Suppressor macrophage treated with lipopolysaccharide for 1 hour (primary cell): ENCODE measurements at places on chromosomes 13 and 19.

DNA sequence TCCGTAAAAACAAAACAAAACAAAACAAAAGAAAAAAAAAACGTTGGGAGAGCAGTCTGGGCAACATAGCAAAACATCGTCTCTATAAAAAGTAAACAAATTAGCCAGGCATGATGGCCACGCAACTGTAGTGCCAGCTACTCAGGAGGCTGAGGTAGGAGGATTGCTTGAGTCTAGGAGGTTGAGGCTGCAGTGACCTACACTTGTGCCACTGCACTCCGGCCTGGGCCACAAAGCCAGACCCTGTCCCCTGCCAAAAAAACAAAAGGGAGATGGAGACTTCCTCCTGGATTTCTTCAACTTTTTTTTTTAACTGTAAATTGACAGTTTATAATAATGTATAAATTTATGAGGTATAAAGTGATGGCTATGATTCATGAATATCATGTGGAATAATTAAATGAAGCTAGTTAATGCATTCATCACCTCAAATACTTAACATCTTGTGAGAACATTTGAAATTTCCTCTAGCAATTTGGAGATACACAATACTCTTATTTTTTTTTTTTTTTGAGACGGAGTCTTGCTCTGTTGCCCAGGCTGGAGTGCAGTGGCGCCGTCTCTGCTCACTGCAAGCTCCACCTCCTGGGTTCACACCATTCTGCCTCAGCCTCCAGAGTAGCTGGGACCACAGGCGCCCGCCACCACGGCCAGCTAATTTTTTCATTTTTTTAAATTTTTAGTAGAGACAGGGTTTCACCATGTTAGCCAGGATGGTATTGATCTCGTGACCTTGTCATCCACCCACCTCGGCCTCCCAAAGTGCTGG lies 1.9 kb downstream of the PDCD2L start:
- no peak for DNase-seq

DNA sequence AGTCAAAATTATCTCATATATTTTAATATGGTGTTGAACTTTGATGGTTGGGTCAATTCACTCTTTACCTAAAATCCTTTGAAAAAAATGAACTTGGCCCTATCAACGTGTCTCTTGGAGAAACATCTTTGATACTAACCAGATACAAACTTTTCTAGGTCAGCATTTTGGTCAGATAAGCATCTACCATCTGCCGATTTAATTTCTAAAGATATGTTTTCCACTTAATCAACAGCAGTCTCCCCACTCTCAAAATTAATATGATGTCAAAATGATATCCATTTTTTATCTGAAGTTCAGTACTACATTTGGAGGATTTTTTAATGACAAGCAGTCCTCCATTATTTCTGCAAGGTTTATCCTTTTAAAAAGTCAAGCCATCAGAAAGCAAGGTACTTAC lies 288.8 kb downstream of the DIAPH3 start:
- DNase-seq = no peak

DNA sequence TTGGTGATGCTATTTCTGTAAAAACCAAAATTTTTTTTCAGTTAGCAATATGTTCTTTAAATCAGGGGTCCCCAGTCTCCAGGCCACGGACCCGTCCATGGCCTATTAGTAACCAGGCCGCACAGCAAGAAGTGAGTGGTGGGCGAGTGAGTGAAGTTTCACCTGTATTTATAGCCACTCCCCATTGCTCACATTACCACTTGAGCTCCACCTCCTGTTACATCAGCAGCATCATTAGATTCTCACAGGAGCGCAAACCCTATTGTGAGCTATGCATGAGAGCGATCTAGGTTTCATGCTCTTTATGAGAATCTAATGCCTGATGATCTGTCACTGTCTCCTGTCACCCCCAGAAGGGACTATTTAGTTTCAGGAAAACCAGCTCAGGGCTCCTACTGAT lies 58.9 kb upstream of the SLC7A1 start:
- DNase-seq = no peak

- DNase-seq = peak; percentile 67
Observed at GRCh38 chr19:41646589-41647204, 19.8 kb upstream of the CEACAM4 start.

- DNase-seq = no peak
Observed at GRCh38 chr13:103614761-103615160, 548.5 kb upstream of the SLC10A2 start.

DNA sequence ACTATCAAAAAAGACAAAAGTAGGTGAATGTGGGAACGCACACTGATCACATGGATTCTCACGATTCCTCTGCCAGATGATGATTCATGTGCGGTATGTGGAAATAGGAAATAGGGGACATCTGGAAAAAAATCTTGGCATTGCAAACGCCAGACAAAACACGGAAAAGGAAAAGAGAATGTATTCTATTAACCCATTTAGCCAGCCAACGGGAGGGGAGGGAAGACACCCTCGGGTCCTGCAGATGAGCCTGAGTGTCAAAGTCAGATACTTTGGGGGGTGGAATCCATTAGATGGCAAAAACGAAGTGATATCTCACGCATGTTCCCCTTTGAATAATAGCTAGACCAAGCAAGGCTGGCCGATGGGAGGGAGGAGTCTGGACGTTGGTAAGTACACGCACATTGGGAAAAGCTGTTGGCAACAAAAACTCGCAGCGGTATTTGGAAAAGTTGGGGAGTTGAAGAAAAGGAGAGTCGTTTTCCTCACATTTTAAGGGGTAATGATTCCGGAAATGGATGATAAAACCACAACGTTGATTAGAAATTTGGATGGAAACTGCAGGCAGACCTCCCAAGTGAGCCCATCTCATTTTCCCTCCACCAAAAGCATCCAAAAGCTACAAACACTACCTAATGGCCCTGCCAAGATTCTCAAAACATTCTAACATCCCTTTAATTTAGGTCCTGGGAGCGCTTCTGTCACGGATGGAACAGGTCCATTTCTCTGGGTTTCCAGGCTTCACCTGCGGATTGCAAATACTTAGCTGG lies 73.6 kb downstream of the COL4A1 start:
- no peak for DNase-seq

- DNase-seq = no peak
Observed at GRCh38 chr13:48264058-48264457, 31.1 kb downstream of the ITM2B start.

DNA sequence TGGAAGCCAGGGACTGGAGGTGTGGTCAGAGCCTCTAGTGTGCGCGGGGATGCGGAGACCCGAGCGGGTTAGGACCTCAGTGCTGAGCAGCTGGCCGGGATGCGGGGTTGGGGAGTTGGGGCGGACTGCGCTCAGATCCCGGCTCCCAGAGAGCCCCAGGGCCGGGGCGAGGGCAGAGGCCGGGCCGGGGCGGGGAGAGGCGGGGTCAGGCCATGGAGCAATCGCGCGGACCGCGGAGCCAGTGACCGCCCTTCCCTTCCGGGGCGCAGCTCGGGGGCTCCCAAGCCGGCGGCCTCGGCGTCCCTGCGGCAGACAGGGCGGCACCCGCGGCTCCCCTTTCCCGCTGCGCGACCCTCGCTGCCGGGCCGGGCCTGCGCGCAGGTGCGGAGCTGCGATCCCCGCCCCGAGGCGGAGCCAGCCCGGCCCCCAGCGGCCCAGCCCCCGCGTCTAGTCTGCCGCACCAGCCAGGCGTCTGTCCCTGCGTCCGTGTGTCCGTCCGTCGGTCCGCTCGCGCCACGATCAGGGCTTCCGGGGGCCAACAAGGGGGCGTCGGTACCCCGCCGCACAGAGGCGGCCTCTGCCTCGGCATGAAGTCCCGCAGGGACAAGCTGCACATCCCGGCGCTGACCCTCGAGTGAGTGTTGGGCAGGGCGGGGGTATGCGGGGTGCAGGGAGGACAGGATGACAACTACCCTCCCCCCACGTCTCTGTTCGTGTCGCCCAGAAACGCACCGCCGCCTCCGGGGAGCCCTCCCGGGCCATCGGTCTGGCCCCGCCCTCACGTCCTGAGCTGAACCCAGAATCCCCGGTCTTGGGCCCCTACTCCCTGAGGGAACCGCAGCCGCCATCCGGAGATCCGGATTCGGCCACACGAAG lies 12.4 kb downstream of the MAST3 start:
- peak; percentile 51 for DNase-seq

- DNase-seq = no peak
Observed at GRCh38 chr19:52691737-52692136, 43.1 kb downstream of the ZNF611 start.

- no peak for DNase-seq
Observed at GRCh38 chr19:1850809-1851653, 2.7 kb upstream of the REXO1 start.

DNA sequence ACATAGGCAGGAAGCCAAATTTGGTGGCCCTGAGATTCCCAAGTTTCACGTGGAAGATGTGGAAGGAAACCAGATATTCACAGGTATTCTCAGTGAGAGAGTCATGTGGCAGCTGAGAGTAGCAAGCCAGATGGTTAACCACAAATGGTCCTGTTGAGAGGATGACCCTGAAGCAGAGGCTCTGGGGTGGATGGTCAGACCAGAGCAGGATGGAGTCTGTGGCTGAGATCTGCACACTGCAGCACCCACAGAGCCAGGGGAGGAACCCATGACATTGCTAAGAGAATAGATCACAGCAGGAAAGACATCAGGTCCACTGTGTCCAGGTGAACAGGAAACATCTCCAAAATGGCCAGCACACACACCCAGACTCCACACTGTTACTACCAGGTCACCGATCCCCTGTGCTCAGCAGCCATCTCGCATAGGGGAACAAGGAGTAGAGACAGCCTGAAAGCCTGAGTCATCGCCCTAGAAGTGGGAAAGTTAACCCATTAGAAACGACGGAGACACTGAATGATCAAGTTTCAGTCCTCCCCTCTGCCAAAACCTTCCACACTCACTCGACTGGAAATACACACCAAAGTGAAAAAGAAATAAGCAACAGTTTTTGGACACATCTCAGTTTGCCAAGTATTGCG lies 160.0 kb downstream of the RBM26 start:
- no peak for DNase-seq

- no peak for DNase-seq
Observed at GRCh38 chr19:47230921-47231214, at the start of gene BBC3. BBC3 (minus strand) TSS chr19:47231199; CDS start chr19:47228431, 2,768 bp downstream.

DNA sequence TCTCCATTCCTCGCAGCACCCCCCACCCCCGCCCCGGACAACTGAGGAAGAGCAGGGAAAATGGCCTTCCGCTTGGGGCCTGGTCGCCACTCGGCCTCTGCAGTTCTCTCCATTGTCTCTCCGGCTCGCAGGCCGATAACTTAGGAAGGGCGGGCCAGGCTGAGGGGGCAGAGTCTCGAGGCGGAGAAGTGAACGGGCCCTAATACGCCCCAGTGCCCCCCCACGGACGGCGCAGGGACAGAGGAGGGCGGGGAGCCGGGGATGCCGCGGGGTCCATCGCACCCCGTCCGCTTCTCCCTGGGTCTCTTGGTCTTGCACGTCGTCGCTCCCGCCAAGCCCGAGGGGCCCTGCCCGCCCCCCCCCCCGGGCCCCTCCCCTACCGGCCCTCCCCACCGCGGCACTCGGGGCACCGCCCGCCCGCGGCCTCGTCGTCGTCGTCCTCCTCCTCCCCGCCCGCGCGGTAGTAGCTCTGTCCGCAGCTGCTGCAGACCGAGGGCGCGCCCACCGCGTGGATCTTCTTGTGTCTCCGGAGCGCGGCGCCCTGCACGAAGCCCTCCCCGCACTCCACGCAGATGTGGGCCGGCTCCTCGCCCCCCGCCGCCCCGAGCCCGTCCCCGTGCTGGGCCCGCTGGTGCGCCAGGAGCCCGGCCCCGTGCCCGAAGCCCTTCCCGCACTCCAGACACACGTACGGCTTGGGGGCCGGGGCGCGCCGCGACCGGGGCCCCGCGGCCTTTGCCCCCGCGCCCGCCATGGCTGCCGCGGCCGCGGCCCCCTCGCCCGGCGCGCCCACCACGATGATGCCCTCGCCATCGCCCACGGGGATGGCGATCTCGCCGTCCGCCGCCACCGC lies 33.2 kb downstream of the ZNF787 start:
- no peak for DNase-seq

DNA sequence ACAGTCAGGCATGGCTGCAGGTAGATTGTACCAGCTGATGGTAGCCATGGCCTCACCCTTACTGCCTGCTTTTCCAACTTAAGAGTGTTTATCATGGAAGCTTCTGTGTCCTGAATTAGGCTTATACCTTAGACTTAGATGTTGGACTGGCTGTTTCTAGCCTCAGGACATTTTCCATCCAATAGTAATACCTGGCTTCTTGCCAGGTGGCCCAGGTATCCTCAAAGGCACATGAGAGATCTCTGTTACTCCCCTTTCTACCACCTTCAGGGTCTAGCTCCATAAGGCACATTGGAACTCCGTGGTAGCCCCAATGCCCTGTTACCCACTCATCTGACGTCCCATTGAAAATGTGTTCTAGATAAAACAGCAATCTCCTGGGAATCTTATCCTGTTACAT lies 407.5 kb downstream of the SPRY2 start:
- DNase-seq = no peak

DNA sequence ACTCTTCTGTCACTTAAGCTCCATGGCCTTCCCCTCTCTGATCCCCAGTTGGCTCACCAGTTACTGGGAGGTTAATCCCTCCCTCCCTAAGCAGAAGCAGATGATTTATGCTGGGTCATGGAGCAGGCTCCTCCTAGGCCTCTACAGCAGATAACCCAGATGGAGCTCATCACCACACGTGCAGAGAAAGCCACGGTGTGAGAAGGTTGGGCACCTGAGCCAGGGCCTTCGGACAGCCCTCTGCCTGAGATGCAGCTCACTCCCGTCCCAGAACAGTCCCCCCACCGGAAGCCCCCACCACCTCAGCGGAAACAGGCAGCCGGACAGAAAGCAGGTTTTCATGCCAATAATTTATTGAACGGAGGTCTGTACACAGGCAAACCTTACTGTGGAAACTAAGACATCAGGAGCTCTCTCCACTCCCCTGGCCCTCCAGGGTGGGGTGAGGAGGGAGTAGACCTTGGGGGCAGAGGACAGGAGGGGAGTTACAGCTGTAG lies 9.8 kb downstream of the ZNF526 start:
- DNase-seq = no peak

DNA sequence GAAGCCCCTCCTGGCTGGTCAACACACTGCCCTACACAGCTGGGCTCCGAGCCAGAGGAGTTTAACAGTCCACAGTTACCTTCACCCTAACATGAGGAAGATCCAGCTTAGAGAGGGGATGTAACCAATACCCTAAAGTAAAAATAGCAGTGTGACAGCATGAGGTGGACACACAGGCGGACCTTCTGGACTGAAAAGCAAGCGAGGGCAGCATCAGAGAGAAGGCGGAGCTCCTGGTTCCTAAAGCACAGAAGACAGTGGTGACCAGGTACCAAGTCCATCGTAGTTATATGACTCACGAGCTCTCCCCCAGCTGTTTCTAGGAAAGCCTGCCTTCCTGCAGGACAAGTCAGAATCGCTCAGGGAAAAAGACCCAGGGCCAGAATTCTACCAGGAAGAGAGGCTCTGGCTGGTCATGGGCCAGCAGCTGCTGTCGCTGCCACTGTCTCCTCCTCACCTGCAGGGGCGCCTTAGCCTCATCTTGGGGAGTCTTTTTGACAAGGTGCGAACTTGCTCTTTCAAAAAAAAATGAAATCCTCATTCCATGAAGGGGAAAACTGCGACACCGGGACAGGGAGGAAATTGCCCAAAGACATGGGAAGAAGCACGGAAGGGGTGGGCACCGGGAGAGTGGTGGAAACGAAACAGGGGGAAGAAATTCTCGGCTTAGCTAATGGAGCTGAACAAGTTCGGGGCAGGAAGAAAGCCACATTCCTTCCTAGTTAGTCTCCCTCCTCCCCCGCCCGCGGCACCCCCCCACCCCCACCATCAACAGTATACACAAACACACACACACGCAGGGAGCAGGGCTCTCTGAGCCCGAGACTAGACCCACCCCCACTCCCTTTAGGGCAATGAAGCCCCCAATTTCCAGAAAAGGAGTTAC lies 1.7 kb downstream of the ELL start:
- peak; percentile 56 for DNase-seq
